ENCODE measurements at places on chromosomes 13 and 19.

- DNase-seq, result no peak
Observed at GRCh38 chr13:45419945-45420344, 1.8 kb upstream of the SLC25A30 start.

DNA sequence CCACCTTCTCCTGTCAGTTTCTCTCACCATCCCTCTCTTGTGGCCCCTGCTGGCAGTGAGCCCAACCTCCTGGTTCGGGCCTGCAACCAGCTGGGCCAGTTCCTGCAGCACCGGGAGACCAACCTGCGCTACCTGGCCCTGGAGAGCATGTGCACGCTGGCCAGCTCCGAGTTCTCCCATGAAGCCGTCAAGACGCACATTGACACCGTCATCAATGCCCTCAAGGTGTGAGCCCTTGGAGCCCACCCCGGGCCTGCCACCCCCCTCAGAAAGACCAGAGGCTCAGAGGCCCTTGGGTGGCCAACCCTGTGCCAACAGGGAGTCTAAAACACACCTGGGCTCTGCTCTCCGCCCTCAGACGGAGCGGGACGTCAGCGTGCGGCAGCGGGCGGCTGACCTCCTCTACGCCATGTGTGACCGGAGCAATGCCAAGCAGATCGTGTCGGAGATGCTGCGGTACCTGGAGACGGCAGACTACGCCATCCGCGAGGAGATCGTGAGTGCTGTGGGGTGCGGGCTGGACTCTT lies 13.8 kb downstream of the FUZ start:
- no peak for DNase-seq

- no peak for DNase-seq
Observed at GRCh38 chr19:9178901-9179300, at the start of gene OR7D2. Gene OR7D2 (plus strand): TSS chr19:9178979. CDS start chr19:9185782, 6,803 bp downstream.

GRCh38 chr13:23656637-23657371 lies 86.6 kb downstream of the TNFRSF19 start:
- DNase-seq, result peak; percentile 73

DNA sequence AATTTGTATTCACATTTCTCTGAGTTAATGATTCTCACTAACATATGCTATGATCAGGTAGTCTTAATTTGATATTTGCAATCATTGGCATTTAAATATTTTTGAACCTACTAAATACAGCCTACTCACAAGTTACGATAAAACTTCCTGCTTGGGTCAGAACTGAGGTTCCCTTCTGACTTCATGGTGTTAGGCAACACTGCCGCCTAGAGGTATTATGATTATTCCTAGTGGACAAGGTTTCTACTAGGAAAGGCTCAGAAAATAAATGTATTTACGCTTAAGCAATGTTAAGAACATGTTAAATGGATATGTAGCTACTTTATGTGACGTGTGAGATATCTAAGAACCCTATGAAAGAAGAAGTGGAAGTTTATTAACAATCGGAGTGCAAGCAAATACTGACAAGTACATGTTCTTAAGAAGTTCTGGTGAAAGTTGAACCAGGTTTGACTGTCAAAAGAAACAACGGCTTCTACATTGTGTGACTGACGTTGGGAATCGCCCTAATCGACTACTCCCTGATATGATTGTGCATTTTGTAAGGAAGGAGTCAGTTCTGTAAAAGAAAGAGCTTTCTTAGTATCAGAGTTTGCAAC lies 1395.8 kb downstream of the SLITRK5 start:
- DNase-seq, result peak; percentile 11

GRCh38 chr13:26227166-26227971 lies 5.3 kb upstream of the RNF6 start:
- DNase-seq, result no peak

GRCh38 chr19:33362508-33363228 lies 10.8 kb upstream of the CEBPG start:
- DNase-seq, result no peak

GRCh38 chr13:41470196-41470595 lies 12.8 kb downstream of the RGCC start:
- DNase-seq, result no peak

- DNase-seq, result no peak
Observed at GRCh38 chr19:34288381-34288780, 34.0 kb downstream of the GARRE1 start.

DNA sequence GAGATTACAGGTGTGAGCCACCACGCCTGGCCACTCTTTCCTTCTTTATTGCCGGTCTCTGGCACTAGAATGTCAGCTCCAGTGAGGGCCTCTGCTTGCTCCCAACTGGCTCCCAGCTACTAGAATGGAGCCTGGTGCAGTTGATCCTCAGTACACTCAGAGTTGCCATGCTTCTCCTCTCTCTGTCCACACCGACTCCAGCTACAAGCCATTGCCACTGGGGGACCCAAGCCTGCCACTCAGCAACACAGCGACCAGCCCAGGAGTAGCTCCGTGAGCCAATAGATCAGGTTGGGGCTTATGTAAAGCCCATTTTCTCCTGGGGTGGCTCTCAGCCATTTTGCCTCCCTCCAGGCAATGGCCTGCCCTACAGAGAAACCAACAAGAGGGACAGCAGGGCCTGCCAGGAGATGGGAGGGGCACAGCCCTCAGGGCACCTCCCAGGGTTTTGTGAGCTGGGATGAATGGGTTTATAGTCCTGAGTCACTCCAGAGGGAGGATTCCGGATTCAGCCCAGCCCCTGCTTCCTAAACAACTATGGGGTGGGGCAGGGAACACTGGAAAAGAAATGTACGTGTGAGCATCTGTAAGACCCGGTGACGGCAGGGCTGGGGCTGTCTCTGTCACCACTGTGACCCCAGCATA lies 36.5 kb downstream of the OPA3 start:
- peak; percentile 31 for DNase-seq

- no peak for DNase-seq
Observed at GRCh38 chr13:78777976-78778375, 119.0 kb upstream of the OBI1 start.

GRCh38 chr13:85019121-85019520 lies 780.1 kb downstream of the SLITRK6 start:
- DNase-seq, result no peak

DNA sequence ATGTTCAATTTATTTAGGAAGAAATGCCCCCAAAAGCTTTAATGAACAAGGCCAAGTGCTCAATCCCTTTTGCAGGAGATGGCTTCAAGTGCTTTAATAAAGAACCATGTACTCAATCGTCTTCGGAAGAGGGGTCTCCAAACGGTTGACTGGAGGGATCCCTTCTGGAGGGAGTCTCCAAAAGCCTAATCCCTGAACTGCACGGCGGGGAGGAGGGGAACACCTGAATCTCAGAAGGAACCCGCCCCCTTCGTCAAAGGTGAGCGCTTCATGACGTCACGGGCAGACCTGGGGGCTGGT lies 505 bp downstream of the PAF1 start:
- DNase-seq, result no peak

DNA sequence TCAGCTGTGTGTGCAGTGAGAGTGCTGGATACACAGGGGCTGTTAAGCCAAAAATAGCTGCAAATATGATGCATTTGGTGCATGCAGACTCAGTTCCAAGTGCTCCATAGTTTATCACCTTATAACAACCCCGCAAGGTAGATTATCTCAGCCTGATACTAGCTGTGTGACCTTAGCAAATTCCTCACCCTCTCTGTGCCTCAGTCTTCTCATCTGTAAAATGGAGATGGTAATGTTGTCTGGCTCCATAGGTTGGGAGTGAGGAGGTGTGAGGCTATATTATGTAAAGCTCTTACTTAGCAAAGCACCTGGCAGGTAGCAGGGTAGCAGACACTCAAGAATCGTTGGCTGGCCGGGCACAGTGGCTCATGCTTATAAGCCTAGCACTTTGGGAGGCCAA lies 23.8 kb upstream of the SHKBP1 start:
- DNase-seq, result no peak

- DNase-seq, result no peak
Observed at GRCh38 chr13:38899571-38899970, 91.1 kb downstream of the STOML3 start.

GRCh38 chr13:66558506-66558905 lies 671.6 kb downstream of the PCDH9 start:
- no peak for DNase-seq

DNA sequence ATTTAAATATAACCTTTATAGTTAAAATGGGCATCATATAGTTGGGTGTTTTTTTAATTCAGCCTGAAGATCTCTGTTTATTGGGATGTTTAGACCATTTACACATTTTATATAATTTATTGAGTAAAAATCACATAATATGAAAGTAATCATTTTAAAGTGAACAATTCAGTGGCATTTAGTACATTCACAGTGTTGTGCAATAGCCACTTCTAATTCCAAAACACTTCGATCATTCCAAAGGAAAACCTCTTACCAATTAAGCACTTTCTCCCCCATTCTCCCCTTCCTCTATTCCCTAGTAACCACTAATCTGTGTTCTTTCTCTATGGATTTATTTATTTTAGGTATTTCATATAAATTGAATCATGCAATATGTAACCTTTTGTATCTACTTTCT lies 30.2 kb downstream of the ZNF527 start:
- DNase-seq, result no peak

DNA sequence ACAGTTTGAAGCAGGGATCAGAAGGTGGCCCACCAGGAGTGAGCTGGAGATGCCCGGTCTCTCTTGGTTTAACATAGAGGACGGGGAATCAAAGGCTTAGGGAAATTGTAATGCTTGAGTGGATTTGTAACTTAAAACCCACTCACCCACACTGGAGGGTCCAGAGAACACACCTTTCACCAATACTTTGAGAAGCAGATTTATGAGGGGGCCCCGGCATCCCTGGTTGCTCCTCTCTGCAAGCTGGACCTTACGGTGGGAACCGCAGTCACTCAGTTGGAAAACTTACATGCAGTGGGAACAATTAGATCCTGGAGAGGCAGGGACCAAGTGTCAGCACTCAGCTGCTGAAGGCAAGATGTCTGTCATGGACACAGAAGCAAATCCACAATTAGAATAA lies 20.5 kb downstream of the PPP5C start:
- DNase-seq, result no peak

DNA sequence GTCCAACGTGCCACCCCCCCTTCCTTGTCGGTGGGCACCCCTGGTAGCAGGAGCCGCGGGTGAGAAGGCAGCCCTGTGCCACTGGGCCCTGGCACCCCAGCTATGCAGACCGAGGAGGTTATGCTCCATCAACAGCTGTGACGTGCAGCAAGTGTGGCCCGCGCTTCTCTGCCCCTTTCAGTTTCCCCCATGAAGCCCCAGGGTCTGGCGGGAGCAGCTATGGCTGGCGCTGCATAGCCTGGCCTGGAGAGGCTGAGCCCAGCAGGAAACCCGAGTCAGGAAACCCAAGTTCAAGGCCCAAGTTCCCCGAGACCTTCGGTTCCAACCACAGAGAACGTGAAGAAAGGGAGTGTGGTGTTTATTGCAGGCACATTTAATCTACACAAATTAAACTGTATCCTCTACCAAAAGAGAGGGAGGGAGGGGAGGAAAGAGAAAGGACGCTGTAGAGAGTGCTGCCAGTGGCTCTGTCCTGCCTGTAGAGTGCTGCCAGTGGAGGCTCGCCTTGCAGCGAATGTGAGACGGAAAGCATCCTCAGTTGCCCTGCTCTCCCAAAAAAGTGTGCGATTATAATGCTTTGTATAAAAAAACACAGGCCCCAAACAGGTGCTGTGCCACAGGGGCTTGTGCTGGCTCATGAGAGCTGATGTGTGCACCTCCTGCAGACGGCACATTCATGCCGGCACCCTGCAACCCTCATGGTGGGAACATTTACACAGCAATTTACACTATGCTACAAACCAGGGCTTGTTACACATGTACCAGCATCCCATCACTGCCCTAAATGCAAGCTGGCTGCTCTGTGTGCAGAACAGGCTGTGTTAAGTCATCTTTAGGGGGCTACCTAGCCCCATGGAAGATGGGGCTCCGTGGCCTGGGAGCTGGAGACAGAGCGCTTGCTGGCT lies 16.3 kb downstream of the POP4 start:
- DNase-seq, result peak; percentile 27

DNA sequence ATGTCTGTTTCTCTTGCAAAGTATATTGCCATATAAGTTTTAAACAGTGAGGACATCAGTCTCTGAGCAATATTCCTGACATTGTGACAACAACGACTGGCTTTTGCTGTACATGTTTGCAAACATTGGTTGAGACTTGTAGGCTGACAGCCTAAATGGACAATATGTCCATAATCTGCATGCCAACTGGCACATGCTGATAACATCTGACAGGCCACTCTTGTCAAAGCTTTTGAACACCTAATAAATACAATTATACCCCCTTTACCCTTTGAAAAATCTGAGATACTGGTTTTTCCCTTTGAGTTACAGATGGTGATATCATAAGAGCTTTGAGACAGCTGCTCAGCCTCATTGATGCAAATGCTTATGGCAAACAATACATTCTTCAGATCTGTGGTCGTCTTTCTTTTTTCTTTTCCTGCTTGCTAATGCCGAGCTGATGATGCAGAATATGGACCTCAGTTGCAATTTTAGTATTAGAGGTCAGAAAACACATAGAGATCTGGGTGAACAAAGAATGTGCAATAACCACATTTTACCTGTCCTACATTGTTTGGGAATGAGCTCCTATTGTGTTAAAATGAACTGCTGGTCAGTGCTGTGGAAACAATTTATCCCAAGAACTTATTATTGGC lies 114.9 kb downstream of the RFC3 start:
- no peak for DNase-seq

- DNase-seq, result no peak
Observed at GRCh38 chr13:81539643-81540150, 1198.8 kb upstream of the SPRY2 start.

DNA sequence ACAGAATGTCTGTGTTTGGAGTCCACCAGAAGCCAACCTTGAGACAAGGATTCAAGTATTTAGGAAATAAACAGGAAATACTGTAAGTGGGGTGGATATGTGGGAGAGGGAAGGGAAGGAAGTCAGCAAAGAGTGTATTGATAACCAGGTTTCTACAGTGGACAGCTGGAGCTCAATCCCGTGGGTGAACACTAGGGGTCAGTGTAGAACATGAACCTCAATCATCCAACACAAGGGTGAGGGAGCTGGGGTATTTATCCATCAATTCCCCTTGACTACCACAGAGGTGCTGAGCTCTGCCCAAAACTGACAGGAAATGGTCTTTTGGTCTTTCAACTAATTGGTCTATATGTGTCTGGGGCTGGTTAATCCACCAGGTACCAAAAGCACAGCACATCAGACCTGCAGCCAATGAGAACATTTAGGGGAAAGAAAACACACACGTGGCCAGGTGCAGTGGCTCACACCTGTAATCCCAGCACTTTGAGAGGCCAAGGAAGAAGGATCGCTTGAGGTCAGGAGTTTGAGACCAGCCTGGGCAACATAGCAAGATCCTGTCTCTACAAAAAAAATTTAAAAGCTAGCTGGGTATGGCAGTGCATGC lies 5.6 kb upstream of the SYDE1 start:
- DNase-seq, result peak; percentile 36

- peak; percentile 36 for DNase-seq
Observed at GRCh38 chr19:5891938-5892771, 11.4 kb downstream of the NDUFA11 start.

- DNase-seq, result no peak
Observed at GRCh38 chr19:10126213-10126639, 6.5 kb upstream of the EIF3G start.
